ENCODE measurements at places on chromosomes 12 and 14.

DNA sequence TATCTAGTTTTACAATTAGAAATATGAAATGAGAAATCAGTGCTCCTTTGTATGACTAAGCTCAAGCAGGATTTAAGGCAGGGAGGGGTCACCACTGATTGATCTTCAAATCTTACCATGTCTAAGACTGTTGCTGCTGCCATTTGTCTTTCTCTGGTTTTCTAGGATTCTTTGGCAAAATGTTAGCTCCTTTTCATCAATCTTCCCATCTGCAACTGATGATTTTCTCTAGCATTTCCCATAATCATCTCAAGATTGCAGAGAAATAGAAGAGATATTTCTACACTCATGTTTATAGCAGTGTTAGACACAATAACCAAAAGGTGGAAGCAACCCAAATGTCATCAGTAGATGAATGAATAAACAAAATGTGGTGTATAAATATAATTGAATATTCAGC, 175.0 kb downstream of the RAD51B start:
- DNase-seq = no peak

DNA sequence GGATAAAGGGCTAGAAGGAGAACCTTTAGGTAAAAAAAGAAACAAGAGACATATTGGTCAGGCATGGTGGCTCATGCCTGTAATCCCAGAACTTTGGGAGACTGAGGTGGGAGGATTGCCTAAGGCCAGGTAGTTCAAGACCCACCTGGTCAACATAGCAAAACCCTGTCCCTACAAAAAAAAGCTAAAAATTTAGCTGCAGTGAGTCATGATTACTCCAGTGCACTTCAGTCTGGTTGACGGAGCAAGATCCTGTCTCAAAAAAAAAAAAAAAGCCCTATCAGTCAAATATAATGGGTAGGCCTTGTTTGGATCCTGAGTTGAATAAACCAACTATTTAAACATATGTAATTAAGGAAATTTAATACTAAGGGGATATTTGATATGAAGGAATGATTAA, 54.2 kb downstream of the PPP1R36 start:
- no peak for DNase-seq

GRCh38 chr12:50081096-50081808, 3.9 kb upstream of the SMARCD1 start:
- no peak for DNase-seq

GRCh38 chr12:15155271-15155670, 65.9 kb downstream of the RERG start:
- no peak for DNase-seq

DNA sequence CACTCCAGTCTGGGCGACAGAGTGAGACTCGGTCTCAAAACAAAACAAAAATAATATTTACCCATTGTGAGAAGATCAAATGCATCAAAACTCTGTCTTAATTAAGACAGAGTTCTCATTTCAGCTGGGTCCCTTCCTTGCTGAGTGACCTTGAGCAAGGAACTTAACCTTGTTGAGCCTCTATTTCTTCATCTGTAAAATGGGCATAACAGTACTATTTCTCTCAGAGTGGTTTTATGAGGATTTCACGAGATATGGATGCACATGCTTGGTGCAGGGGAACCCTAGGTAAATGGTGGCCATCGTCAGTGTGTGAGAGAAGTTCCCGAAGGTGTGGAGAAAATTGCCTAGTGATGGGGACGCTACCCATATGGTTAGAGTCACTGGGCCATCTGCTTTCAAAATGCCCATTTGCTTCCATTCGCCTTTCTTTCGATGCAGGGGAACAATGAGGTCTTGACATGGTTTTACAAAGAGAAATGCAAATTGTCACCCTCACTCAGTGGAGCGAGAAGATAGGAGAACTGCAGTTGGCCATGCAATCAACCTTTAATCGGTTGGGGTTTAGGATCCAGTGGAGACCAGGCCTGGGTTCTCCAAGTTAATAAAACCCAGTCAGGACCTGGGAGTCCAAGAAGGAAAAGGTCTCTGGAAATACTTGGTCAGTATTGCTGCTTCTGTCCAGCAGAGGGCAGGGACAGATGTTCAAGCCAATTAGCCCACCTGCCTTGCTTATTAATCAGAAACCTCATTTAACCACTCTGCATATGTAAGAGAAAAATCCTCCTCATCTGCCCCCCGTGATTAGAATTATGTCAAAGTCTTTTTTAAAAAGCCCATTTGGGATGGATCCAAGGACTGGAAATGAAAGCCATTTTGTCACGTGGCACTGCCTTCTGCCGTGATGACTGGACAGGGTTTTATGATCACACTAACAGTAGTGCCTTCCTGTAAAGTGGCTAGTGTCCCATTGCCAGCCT, 37.2 kb downstream of the CFAP251 start:
- DNase-seq = no peak

- DNase-seq = no peak
These were observed 602 bp downstream of the CHFR start for GRCh38 chr12:132886529-132887477.

- DNase-seq = no peak
These were observed 50.1 kb downstream of the GALNT9 start for GRCh38 chr12:132279184-132279889.

- no peak for DNase-seq
These were observed 6.2 kb downstream of the PGF start for GRCh38 chr14:74949191-74949601.

- DNase-seq = no peak
These were observed 168.1 kb upstream of the NOVA1 start for GRCh38 chr14:26765768-26766520.
